Endothelial cell (in vitro differentiated cells): ENCODE measurements at places on chromosomes 7 and 10.

DNA sequence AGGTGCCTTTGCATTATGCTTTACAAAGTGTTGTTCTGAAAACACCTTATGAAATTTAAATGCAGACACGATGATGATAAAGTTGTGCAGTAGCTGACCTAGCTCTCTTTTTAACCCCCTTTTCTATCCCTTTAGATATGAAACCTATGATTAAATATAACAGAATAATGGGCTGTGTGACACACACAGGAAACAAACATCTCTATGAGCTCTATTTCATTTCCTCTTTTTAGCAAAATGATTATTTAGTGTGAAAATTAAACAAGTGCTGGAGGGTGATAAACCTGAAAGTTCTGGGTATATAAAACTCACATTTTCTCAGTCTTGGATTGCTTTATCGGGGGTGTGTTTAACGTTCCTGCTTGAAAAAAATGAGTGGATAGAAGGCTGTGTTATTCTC, 1310.5 kb upstream of the CELF2 start:
- no peaks in the 10 kb centered on the region for H3K4me1 ChIP-seq
- H3K4me3 ChIP-seq: no peak overlapping the region
- H3K27me3 ChIP-seq: peaks cover under 1% of the 10 kb centered on the region
- no peaks in the 10 kb centered on the region for H3K36me3 ChIP-seq
- DNase-seq: no peak

- H3K27ac ChIP-seq: no peak overlapping the region
- H3K36me3 ChIP-seq: no peaks in the 10 kb centered on the region
- peaks cover 2% of the 10 kb centered on the region for H3K27me3 ChIP-seq
- no peak overlapping the region for H3K4me3 ChIP-seq
- peak; percentile 43 for DNase-seq
- H3K4me1 ChIP-seq: peaks cover 2% of the 10 kb centered on the region
Observed at GRCh38 chr10:106795619-106796018, 368.9 kb downstream of the SORCS1 start.

DNA sequence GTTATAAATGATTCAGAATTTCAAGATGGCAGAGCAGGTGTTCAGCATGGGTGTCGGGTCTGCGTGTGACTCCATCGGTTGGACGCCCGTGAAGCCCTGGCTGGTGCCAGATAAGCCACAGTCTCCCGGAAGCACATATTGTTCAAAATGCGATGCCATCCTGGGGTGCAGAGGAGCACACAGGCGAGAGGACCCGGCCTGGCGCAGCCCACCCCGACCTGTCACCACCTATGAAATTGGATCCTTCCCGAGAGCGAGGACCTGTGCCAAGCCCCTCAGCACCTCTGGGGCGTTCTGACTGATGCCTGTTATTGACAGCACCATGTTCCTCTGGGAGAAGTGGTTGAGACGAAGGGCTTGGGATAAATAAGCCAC, 110.1 kb downstream of the ACTR3B start:
- peaks cover 2% of the 10 kb centered on the region for H3K27me3 ChIP-seq
- no peaks in the 10 kb centered on the region for H3K36me3 ChIP-seq
- no peak overlapping the region for H3K4me3 ChIP-seq
- no peak overlapping the region for H3K27ac ChIP-seq
- peaks cover 13% of the 10 kb centered on the region for H3K4me1 ChIP-seq

DNA sequence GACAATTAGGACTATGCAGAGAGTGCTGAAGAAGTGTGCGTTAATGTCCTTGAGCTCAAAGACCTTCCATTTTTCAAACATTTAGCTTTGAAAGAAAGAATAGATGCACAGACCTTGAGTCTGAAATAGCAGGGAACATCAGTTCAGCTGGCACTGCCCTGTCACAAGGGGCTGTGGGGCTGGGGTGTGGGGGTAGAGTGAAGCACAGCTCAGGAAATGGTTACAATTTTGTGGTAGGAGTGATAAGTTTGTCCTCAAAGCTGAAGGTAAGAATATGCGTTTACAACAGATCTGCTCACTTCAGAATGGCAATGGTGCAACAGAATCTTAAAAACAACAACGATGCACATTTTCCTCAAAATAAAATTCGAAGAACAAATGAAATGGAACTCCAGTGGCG, 33.6 kb downstream of the SMKR1 start:
- H3K4me1 ChIP-seq: no peaks in the 10 kb centered on the region
- no peak for DNase-seq
- H3K36me3 ChIP-seq: no peaks in the 10 kb centered on the region
- H3K4me3 ChIP-seq: no peak overlapping the region
- H3K27ac ChIP-seq: peak overlapping the region; percentile 16
